Tibial nerve (tissue), 4 donors: ENCODE measurements at places on chromosomes 6 and 20. TPM values are rescaled to one million over a fixed set of nuclear protein-coding genes. Genes with fewer than 3 reads are reported as not detected.

GRCh38 chr6:132715204-132715603 is 1.3 kb upstream of the VNN1 start:
- no peak overlapping the region for H3K4me3 ChIP-seq
- peak overlapping the region; percentile 11 for H3K27ac ChIP-seq
- H3K36me3 ChIP-seq = no peaks in the 10 kb centered on the region
- no peaks in the 10 kb centered on the region for H3K4me1 ChIP-seq
- no peak for DNase-seq

The ATP6V1G2 gene
- 0.60 TPM for total RNA-seq

The UBR2 gene
- 39.5 TPM for total RNA-seq

The RIPOR3 gene
- 34.1 TPM for total RNA-seq

DNA sequence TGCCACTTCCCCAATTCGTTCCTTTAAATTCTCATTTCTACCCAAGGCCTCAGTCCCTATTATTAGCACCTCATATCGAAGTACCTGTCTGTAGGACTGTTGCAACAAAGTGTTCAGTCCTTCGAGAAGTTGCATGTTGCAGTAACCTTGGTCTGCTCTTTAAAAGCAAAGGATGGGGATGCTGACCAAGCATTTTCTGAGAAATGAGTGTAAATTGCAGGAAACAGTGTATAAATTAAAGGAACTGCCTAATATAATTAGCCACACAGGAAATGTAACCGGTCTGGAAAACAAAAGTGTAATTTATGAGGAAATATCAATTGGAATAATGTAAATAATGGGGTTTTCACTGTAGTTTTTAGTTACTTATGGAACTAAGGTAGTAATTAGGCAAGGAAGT is 261.9 kb upstream of the ARID1B start:
- H3K4me1 ChIP-seq = no peaks in the 10 kb centered on the region
- no peak overlapping the region for H3K4me3 ChIP-seq
- no peaks in the 10 kb centered on the region for H3K36me3 ChIP-seq
- no peak overlapping the region for H3K27ac ChIP-seq
- DNase-seq = no peak
- no peaks in the 10 kb centered on the region for H3K27me3 ChIP-seq

The CST7 gene
- total RNA-seq = not detected

The AIF1 gene
- total RNA-seq = 51.5 TPM

The NPBWR2 gene
- not detected for total RNA-seq

The TMEM74B gene
- 12.4 TPM for total RNA-seq

DNA sequence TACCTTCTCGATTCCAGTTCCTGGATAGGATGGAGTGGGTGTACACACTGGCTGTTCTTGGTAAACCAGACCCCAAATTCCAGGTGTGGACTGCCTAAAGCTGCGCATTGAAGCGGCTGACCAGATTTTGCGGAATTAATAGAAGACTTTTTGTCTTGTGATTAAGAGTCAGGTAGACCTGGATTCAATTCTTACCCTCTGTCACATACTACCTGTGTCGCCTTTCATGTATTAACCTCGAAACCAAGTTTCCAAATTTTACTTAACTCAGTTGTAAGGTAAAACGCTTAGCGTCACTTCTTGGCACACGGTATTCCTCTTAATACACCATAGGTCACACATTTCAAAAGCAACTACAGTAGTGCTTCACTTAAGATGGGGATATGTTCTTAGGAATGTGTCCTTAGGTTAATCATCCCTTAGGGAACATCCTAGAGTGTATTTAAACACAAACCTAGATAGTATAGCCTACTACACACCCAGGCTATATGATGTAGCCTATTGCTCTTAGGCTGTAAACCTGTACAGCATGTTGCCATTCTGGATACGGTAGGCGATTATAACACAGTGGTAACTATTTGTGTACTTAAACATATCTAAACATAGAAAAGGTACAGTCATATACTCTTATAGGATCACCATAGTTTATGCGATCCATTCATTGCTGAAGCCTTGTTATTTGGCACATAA is 733 bp upstream of the GOPC start:
- no peak for DNase-seq
- H3K27me3 ChIP-seq = no peaks in the 10 kb centered on the region
- H3K4me3 ChIP-seq = peak overlapping the region; percentile 84
- H3K27ac ChIP-seq = peak overlapping the region; percentile 80
- no peaks in the 10 kb centered on the region for H3K36me3 ChIP-seq

The EEF1A2 gene
- not detected for total RNA-seq

DNA sequence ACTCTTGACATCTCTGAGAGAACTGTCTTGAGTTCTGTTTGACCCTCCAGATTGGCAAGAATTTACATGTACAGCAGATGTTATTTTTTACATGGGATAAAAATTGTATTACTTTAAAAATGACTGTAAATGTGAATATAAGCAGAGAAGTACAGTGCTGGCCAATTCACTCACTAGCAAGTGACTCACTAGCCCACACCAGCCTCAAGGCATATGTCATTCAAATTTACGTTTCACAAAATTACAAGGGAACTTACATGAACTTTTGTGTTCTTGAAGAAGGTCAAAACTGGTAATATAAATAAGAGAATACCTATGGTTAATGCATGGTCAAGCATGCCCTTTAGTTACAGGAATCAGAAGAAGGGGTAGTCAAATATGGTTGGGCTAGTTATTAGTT is 54.0 kb upstream of the HMGCLL1 start:
- H3K36me3 ChIP-seq = no peaks in the 10 kb centered on the region
- no peaks in the 10 kb centered on the region for H3K4me1 ChIP-seq
- no peaks in the 10 kb centered on the region for H3K27me3 ChIP-seq

The SEL1L2 gene
- total RNA-seq = not detected

- no peak overlapping the region for H3K4me3 ChIP-seq
- no peaks in the 10 kb centered on the region for H3K36me3 ChIP-seq
- no peak overlapping the region for H3K27ac ChIP-seq
These were observed 22.6 kb upstream of the HLA-A start for GRCh38 chr6:29919506-29920445.
